ENCODE measurements at places on chromosomes 1 and 21.

GRCh38 chr21:37208056-37208721 is 58.9 kb downstream of the VPS26C start:
- DNase-seq, result peak; percentile 15

- DNase-seq, result no peak
Measured at GRCh38 chr1:182304218-182304617, 87.4 kb downstream of the GLUL start.

GRCh38 chr1:84877592-84877991 is 15.4 kb downstream of the LPAR3 start:
- no peak for DNase-seq

DNA sequence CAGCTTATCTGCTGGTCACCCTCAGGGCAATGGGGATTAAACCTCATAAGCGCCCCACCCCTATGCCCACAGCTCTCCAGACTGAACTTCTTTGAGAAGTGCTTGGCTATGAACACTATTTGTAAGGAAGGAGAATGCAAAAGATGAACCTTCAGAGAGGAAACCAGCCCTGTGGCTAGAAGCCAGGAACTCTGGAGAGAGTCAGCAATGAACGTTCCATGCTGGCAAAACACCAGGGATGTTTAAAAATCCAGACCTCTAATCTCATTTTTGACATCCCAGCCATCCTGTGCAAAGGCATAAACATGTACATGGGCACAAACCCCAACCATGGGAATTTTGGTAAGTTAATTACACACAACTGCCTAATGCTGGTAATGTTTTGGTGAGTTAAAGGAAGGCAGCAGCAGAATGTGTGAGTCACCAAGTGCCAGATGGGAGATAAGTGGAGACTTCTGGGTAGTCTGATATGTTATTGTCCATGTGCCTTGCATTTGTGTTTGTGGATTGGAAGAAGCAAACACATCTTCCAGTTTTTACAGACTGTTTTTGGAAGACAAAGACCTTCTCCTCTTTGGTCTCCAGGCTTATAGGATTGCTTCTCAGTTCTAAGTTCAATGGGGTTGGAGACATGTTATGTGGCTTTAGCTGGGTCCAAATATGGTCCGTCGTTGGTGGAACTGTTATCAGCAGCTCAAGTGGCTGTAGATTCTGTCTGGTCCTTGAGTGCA is 174.1 kb upstream of the ETV3 start:
- no peak for DNase-seq

GRCh38 chr1:215474940-215475339 is 92.2 kb upstream of the KCTD3 start:
- DNase-seq, result no peak

DNA sequence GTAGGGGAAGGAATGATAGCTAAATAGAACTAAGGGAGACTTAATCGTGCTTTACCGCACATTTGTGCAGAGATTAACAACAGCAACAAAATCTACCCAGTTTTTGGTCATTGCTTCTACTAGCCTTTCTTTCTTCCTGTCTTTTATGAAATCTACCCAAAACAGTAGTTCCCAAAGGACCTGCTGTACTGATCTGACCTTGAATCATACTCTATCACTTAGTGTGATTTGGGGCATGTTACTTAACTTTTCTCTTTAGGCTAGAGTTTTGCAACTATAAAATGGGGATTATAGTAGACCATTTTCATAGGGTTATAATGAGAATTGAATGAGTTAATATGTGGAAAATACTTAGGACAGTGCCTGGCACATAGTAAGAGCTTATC is 30.5 kb upstream of the MACF1 start:
- no peak for DNase-seq

DNA sequence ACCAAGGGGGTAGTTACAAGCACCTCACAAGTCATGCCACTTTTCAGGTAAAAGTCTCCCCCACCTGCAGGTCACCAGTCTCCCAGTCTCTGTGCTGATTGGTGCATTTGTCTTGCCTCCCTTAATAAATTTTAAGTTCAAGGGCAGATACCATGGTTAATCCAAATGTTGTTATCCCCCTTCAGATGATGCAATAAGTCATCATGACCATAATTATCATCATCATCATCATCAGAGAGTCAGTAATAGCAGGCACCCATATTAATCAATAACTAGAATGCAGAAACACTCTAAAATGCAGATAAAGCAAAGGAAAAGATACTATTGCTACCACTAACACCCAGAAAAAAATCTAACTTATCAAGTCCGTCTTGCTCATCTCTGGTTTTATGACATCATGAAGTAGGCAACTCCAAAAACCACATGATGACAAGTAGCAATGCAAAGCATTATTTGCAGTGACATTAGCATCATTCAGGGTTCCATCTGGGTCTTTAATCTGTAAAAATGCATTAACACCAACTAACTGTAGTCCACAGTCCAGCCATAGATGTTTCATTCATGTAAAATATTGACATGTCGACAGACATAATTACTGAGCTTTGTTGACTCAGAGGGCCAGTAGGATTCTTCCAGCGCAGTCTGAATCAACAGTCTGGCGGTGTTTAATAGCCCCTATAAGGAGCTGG is 492.0 kb upstream of the RUNX1 start:
- no peak for DNase-seq

DNA sequence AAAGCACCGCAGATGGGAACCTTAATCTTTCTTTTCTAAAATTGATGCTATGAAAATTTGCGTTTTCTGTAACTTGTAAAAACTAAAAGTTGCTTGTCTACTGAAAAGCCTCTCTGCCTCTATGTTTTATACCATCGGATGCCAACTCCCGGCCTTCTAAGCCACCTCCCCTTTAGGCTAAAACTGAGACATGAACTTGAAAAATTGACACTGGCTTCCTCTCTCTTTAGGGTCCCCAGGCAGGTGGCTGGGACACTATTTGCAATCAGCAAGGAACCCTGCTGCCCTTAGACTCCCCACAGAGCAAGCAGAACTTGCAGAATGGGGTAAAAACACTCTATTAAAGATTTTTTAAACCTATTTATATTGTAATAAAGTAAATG is 151.1 kb upstream of the CAMK1G start:
- no peak for DNase-seq

GRCh38 chr1:51669272-51669671 is 52.4 kb downstream of the OSBPL9 start:
- no peak for DNase-seq
